Skeletal muscle tissue (tissue), 5 donors: ENCODE measurements at places on chromosomes 1 and 21. TPM values are rescaled to one million over a fixed set of nuclear protein-coding genes. Genes with fewer than 3 reads are reported as not detected.

OR10Z1 gene
- not detected for total RNA-seq

PEX11B gene
- 26.6 TPM for total RNA-seq

LCE1D gene
- not detected for total RNA-seq

KCNT2 gene
- total RNA-seq: 8.9 TPM

DNALI1 gene
- 1.0 TPM for total RNA-seq

SLC37A1 gene
- 2.1 TPM for total RNA-seq

RXFP4 gene
- not detected for total RNA-seq

KCNQ4 gene
- total RNA-seq: 4.2 TPM

MECR gene
- total RNA-seq: 25.1 TPM

PTCH2 gene
- total RNA-seq: 1.6 TPM

DLGAP3 gene
- not detected for total RNA-seq

CDC20 gene
- 6.8 TPM for total RNA-seq

PCP4L1 gene
- 0.52 TPM for total RNA-seq

C1orf226 gene
- total RNA-seq: 0.52 TPM

ELF3 gene
- not detected for total RNA-seq

CELSR2 gene
- total RNA-seq: 1.6 TPM

SLC27A3 gene
- 16.7 TPM for total RNA-seq

CFHR1 gene
- total RNA-seq: 1.6 TPM

FALEC gene
- not detected for total RNA-seq

EVA1C gene
- 0.52 TPM for total RNA-seq

TMIGD3 gene
- 1.6 TPM for total RNA-seq

PUM1 gene
- 68.9 TPM for total RNA-seq

AMY1A gene
- not detected for total RNA-seq

ADAM30 gene
- total RNA-seq: not detected

S100A16 gene
- total RNA-seq: 36.0 TPM

SLC9C2 gene
- under 0.01 TPM for total RNA-seq

NGF gene
- total RNA-seq: 2.1 TPM

NEK2 gene
- 3.1 TPM for total RNA-seq

NCAM2 gene
- total RNA-seq: 6.8 TPM

PKN2 gene
- total RNA-seq: 57.9 TPM

USH2A gene
- 0.52 TPM for total RNA-seq

AHDC1 gene
- 19.8 TPM for total RNA-seq

RNU1-2 gene
- under 0.01 TPM for total RNA-seq

GREM2 gene
- total RNA-seq: 2.6 TPM
